ENCODE measurements at places on chromosomes 3 and 15.
A peak's percentile ranks its signal among the peaks of the same experiment; 100 is the strongest.

DNA sequence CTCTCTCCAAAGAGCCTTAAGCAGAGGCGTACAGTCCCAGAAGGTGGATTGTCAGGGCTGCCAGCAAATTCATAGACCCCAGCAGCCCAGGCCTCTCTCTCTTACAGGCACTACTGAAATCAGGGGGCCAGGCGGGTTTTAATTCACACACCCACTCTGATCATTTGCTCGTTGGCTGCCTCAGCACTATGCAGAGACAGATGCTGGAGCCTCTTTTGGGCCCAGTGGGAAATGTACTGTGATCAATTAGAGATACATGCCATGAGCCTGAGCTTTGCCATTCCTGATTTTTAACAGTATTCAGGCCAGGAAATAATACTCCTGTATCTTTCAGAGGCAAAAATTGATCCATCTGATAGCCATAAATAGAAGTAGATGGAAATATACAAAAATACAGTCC, 53.0 kb downstream of the CMTM6 start:
- no peak for DNase-seq

GRCh38 chr3:43294975-43295374, 8.6 kb downstream of the SNRK start:
- no peak for DNase-seq

DNA sequence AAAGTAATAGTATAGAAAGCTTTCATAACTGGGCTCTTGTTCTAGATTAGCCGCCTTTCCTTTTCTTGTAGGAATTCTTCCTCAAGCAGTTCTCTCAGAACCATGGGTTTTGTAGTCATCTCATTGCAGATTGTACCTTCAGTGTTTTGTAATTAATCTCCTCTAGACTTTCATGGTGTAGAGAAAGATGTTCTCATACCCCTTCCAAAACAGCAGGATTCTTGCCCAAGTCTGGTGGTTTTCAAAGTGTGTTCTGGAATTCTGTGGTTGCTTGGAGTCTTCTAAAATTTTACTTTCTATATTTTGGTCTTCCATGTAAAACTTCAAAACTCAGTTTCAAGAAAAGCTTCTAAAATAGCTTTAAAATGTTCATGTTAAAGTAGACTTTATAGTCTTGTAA, 293.8 kb downstream of the PTPRG start:
- DNase-seq: no peak

DNA sequence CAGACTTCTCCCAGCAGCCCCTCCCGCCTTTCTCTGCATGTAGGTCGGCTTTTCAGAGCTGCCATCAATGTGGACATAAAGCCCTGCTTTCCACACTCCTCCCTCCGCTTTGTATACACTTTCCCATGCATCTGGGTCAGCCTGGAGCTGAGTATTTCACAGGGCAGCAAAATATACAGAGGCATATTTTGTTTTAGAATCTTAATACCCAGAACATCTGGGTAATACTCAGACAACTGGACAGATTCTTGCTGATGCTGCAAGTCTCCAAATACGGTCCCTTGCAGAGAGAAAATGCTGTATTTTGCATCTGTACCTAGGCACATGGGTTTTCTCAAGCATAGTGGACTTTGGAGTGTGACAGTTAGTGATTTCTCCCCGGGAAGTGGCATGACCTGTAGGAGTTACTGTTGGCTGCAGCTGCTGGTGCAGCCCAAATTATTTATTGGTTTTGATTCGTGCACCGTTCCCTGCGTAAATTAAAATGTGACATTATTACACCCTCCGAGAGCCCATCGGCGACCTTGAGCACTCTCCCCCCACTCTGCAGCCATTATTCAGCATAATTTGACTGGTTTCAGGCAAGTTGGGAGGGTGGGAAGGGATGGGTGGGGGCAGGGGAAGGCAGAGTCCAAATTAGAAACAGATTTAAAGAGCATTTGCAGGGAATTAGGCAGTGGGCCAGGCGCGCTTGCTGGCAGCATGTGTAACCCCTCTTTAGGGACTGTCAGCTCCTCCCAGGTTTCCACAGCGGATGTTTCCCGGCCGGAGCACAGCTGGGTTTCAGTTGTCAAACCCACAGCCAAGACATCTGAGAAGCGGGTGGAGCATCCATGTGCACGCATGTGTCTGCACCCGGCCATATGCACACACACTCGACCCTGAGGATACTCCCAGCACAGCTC, 100.8 kb downstream of the CPN2 start:
- DNase-seq: peak; percentile 92

- no peak for DNase-seq
Measured at GRCh38 chr15:82184776-82185175, 77.8 kb downstream of the EFL1 start.

DNA sequence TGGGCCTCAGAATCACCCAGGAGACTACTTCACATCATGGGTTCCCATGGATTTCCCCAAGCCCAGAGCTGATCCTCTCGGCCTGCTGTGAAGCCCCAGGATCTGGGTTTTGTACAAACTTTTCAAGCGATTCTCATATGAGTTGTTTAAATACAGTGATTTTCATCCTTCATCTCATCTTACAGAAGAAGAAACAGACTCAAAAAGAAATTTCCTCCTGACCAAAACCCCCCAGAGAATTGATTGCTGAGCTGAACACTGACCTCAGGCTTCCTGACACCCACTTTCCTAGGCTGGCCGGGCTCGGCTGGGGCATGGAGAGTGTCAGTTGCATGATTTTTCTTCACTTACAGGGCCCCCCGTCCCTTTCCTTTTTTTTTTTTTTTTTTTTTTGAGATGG, 60.3 kb downstream of the BDH1 start:
- no peak for DNase-seq

GRCh38 chr3:29649815-29650547, 369.1 kb downstream of the RBMS3 start:
- DNase-seq: no peak

GRCh38 chr3:87792534-87793336, 266.1 kb downstream of the CGGBP1 start:
- no peak for DNase-seq

- no peak for DNase-seq
Measured at GRCh38 chr15:31326875-31327668, 437 bp downstream of the KLF13 start.

DNA sequence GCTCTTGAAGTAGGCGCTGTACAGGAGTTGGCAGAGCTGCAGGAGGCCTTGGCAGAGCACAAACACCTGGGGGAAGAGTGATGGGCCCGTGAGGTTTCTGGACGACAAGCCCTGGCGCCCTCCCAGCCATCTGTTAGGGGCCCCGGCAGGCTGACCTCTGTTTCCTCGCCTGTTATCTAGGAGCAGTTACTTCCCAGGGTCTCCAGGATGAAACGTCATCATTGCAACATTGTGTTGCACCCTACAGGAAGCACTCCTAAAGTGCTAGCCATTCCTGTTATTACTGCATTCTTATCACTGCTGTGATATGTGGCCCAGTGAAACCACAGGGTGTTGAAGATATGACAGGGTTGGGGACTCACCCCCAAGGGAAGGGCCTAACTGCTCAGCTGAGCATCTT, 50.2 kb downstream of the SLCO2A1 start:
- no peak for DNase-seq

- DNase-seq: no peak
Measured at GRCh38 chr3:184637705-184638104, 74.2 kb downstream of the MAGEF1 start.

DNA sequence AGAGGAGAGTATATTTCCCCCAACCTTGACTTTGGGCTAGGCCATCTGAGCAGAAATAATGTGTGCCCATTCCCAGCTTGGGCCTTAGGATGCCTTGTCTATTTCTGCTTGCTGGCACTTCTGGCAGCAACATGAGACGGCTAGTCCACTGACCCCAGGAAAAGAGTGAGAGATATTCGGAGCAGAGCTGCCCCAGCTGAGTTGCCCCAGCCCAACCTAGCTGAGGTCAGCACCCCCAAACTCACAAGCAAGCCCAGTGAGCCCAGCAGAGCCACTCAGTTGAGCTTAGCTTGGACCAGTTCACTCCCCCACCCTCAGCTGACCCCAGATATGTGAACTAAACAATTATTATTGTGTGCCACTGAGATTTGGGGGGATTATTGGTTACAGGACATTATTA, 20.2 kb downstream of the ITGA11 start:
- DNase-seq: no peak

GRCh38 chr3:61132062-61132461, 119.2 kb downstream of the FHIT start:
- DNase-seq: no peak

- no peak for DNase-seq
Measured at GRCh38 chr15:88902846-88903245, 7.5 kb upstream of the HAPLN3 start.

- DNase-seq: no peak
Measured at GRCh38 chr15:42064271-42064670, 30.1 kb downstream of the PLA2G4D start.

DNA sequence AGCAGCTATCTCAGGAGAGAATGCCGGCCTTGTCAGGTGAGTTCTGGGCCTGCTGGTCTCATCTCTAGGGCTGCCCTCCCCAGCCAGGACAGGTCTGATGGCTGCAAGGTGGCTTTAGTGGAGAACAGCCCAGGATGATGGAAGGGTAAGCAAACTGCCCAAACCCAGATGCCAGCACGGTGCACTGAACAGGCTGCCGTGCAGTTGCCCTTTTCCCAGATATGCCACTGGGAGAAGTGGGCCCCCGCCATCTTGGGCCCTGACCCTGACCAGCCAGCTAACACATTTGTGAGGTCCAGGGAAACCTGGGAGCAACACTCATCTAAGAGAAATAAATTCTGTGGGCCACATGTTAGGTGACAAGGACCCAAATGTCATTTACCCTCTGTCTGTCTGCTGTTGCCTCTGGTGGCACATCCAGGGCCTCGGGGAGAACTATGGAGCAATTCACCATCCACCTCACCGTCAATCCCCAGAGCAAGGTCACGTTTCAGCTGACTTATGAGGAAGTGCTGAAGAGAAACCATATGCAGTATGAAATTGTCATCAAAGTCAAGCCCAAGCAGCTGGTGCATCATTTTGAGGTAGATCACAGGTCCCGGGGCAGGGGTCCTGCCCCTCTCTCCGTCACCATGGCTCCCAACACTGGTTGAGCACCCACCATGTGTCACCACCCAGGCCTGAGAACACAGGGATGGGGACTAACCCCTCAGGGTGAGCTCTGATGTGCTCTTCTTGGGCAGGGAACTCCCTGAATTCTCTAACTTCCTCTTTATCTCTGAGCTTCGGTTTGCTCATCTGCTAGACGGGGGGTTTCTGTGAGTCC, 1.8 kb downstream of the ITIH1 start:
- no peak for DNase-seq

DNA sequence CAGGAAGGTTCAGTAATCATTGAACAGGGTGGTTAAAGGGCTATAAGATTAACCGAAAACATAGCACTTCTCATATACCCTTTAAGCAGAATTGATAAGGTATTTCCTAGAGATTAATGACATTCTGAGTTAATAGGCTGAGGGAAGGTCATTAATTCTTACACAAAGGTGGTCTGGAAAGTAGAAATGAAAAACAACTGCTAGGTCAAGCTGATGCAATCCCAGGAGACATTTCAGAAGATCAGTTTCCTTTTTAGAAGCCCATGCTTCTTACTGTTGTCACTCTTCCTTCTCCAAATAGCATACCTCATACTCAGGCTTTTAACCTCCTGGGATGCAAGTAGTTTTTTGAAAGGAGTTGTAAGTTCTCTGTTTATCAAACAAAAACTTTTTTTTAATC, 8.8 kb downstream of the FILIP1L start:
- no peak for DNase-seq

GRCh38 chr15:66661432-66662096, 40.5 kb upstream of the SMAD6 start:
- DNase-seq: no peak

DNA sequence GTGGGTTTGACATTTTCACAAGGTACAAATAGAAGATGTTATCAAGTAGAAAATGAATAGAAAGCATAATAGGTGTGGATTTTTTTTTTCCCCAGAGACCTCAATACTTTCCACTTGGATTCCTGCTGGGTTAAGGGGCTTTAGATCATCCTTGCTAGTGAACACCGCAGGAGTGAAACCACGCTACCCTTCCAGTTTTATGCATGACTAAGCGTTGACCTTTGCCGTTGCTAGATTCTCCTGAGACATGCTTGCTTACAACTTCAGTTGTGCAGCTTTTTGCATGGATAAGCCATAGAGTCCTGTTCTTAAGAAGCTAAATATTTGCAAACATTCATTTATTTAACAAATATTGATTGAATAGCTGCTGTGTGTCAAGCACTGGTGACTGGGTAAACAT, 299.7 kb upstream of the LMCD1 start:
- DNase-seq: no peak

DNA sequence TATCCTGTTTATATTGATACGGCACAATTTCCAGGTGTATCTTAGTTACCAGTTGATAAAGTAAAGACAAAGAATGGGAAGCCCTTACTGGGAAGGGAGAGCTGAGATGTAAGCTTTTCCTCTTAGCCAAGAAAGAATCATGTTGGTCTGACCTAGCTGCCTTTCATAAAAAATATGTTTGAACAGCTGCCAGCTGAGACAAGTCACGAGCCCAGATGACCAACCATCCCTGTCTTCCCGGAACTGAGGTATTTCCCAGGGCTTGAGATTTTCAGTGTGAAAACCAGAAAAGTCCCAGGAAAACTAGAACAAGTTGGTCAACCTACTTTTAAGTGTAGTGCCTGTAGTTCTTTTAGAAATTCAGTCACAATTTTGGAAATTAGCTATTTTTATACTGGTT, 3.6 kb upstream of the MYH15 start:
- no peak for DNase-seq

- no peak for DNase-seq
Measured at GRCh38 chr15:45469027-45469426, 53.5 kb downstream of the SLC30A4 start.

DNA sequence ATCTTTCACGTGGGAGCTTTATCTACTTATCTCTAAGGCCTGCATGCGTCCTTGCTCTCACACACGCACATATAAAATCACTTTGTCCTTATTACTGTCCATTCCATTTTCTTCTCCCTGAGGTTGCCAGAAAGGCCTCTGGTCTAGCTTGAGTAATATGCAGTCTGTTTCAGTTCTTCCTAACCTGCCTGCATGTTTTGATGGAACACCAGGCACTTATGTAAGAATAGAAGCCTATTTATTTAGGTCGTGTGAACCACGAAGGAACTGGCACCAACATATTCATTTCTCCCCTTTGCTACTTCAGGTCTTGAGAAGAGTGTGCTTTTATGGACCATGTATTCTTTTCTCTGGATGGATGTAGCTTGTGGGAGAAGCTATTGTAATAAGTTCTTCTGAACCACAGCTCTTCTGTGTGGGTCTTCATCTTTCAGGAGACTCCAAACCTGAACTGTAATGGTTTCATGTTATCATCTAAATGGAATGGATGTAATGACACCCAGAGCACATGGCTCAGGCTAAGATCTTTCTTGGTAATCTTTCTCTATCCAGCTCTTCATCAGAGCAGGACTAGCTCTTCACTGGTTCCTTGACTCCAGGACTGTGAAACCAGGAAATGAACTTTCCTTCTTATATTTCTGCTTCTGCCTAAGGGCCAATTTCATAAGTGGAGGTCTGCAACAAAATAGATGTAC, 53.8 kb downstream of the UBE2E2 start:
- no peak for DNase-seq

DNA sequence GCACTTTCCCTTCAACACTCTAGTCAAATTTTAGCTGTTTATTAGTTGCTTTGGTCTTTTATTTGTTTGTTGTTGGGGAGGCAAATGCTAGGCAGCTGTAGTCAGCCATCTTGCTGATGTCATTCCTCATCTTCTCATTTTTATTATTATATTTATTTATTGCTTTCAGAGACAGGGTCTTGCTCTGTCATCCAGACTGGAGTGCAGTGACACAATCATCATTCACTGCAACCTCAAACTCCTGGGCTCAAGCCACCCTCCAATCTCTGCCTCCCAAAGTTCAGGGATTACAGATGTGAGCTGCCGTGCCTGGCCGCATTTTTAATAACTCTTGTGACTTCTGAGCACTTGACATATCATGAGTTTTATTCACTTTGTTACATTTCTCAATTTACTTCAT, 441.4 kb downstream of the DIPK2A start:
- no peak for DNase-seq
